ENCODE measurements at places on chromosomes 4 and X. TPM values are rescaled to one million over a fixed set of nuclear protein-coding genes. Genes with fewer than 3 reads are reported as not detected.

The DDIT4L gene
- 1.6 TPM for total RNA-seq

The CRMP1 gene
- 0.72 TPM for total RNA-seq

The UGT2A2 gene
- not detected for total RNA-seq

The TRMT2B gene
- total RNA-seq, result 8.7 TPM

The PPARGC1A gene
- under 0.01 TPM for total RNA-seq

The TMSB15A gene
- 0.36 TPM for total RNA-seq

The SMPX gene
- not detected for total RNA-seq

Data from cardiac atrium fibroblast (primary cell).